Muscle of back (tissue), 13 donors: ENCODE measurements at places on chromosomes 5 and 9. TPM values are rescaled to one million over a fixed set of nuclear protein-coding genes. Genes with fewer than 3 reads are reported as not detected.

DNA sequence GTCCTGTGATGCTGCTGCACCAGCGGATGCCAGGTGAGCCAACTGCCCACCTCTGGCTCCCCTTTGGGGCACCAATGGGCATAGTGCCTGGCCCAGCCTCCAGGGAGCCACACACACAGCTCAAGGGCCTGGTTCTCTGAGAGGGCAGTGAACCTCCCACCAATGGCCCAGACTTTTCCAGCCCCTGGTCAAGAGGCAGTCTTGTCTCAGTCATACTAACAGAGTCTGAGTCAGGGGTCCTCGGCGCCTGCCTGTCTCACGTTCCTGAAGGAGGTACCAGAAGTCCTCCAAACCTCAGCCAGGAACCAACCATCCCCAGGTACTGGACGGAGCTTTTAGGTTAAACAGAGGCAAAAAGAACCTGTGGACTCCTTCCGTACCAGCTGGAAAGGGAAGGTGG is 121.1 kb downstream of the C5orf15 start:
- DNase-seq = no peak

Gene ENG
- 43.4 TPM for polyA plus RNA-seq

Gene CDH6
- 4.3 TPM for polyA plus RNA-seq

- no peak for DNase-seq
Measured at GRCh38 chr9:113154946-113155345, 4.1 kb downstream of the SLC31A2 start.

GRCh38 chr9:86600291-86600690 is 246.1 kb upstream of the TUT7 start:
- DNase-seq = peak; percentile 54

DNA sequence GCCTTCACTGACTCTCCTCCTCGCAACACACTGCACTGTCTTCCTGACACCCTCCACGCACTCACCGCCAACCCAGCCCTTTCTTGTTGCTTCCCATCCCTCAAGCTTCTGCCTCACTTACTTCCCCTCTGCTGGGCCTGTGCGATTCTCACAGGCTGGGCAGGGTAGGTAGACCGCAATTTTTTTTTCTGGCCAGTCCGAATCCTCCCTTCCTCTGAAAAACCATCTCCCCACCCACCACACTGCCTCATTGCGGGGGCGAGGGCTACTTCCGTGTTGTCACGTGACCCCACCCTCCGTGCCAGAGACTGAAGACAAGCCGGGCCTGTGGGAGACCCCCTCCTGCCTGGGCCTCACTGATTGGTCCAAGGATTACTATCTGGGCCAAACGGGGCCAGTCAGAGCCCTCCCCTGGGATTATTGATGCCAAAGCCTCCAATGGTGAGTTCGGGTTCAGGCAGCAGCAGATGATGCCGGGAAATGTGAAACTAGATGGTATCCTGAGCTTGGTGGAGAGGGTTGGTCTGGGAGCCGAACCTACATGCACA is 73.1 kb downstream of the STK10 start:
- no peak for DNase-seq

- DNase-seq = no peak
Measured at GRCh38 chr5:2507611-2508010, 243.9 kb downstream of the IRX2 start.

GRCh38 chr9:94173632-94174031 is 85.5 kb upstream of the ZNF169 start:
- DNase-seq = no peak

Gene MRPS30
- polyA plus RNA-seq = 40.1 TPM

Gene SPINK4
- not detected for polyA plus RNA-seq

Gene PRRX2
- 4.3 TPM for polyA plus RNA-seq

DNA sequence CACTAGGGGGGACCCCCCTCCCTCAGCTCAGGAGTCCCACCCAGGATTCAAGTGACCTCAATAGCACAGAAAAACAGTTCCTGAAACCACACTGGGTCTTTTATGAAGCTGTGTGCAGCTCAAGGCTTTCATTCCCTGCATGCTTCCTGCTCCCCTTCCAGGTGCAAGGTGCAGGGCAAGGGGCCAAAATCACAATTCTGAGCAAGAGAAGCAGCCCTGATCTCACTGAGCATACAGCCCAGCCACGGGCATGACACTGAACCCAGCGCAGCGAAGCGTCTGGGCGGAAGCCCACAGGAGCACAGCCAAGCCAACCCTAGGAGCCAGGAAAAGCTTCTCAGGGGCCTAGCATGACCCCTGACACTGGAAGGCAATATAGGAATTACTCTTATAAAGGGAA is 62.9 kb downstream of the IRX2 start:
- no peak for DNase-seq

GRCh38 chr9:123584202-123585176 is 228.5 kb downstream of the CRB2 start:
- DNase-seq = no peak

GRCh38 chr5:11182441-11183080 is 421.5 kb upstream of the DAP start:
- peak; percentile 60 for DNase-seq

DNA sequence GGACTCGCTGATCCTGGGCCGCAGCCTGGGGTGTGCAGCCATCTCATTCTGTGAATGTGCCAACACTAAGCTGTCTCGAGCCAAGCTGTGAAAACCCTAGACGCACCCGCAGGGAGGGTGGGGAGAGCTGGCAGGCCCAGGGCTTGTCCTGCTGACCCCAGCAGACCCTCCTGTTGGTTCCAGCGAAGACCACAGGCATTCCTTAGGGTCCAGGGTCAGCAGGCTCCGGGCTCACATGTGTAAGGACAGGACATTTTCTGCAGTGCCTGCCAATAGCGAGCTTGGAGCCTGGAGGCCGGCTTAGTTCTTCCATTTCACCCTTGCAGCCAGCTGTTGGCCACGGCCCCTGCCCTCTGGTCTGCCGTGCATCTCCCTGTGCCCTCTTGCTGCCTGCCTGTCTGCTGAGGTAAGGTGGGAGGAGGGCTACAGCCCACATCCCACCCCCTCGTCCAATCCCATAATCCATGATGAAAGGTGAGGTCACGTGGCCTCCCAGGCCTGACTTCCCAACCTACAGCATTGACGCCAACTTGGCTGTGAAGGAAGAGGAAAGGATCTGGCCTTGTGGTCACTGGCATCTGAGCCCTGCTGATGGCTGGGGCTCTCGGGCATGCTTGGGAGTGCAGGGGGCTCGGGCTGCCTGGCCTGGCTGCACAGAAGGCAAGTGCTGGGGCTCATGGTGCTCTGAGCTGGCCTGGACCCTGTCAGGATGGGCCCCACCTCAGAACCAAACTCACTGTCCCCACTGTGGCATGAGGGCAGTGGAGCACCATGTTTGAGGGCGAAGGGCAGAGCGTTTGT is 19.9 kb downstream of the PTGES2 start:
- no peak for DNase-seq

DNA sequence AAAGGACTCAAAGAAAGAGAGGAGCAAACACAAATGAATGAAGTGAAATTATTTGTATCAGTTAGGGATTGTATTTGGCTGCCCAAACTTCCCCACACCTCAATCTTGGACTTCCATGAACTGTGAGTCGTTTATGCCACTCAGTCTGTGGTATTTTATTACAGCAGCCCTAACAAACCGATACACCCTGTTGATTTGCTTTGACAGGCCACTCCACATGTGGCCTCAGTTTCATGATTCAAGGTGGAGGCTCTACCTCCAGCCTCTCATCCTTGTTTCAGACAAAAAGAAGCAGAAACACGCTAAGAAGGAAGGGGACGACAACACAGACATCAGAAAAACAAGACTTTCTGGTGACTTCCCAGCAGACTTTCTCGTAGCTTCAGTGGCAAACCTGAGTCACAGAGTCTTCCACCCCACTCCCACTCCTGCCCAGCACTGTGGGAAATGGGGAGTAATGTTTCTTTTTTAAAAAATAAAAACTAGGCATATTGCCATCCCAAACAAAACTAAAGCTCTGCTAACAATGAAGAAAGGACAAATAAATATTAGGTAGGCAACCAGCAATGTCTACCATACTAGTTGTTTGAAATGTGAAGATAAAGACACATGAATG is 52.2 kb upstream of the ABCA1 start:
- no peak for DNase-seq

DNA sequence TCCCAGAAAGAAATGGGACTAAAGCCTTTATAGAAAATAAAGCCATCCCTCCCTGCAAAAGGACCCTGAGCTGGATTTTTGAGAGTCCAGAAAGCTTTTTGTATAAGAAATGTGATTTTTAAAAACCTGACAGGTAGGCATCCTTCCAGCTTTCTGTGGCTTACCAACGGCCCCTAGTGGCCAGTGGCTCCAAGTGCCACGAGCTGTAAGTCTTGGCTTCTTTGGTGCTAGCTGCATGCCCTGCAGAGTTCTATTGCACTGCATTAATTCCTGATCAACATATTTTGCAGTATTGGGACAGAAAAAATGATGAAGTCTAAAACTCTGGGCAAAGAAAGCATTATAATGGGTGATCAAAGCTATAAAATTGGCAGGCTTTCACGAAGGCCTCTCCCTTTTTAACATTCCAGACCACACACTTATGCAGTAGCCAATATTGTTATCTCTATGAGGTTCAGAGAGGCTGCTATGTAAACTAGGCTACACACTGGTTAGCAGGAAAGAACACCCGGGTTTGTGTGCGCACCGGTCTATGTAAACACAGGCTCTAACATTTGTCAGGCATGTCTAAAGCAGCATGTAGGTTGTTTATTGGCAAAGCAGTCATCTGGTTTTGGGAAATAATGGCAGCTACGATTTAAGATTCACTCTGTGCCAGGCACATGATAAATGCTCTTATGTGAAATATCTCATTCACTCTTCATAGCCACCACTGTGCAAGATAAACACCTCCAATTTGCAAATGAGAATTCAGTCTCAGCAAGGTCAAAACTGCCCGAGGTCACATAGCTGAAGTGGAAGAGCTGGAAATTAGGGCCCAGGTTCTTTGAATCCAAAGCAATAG is 55.2 kb downstream of the NMUR2 start:
- DNase-seq = no peak
